Pons (tissue), 1 donor: ENCODE measurements at places on chromosomes 12 and 14.
A peak's percentile ranks its signal among the peaks of the same experiment; 100 is the strongest.

- no peak for DNase-seq
Observed at GRCh38 chr14:30417999-30418398, 141.0 kb upstream of the G2E3 start.

DNA sequence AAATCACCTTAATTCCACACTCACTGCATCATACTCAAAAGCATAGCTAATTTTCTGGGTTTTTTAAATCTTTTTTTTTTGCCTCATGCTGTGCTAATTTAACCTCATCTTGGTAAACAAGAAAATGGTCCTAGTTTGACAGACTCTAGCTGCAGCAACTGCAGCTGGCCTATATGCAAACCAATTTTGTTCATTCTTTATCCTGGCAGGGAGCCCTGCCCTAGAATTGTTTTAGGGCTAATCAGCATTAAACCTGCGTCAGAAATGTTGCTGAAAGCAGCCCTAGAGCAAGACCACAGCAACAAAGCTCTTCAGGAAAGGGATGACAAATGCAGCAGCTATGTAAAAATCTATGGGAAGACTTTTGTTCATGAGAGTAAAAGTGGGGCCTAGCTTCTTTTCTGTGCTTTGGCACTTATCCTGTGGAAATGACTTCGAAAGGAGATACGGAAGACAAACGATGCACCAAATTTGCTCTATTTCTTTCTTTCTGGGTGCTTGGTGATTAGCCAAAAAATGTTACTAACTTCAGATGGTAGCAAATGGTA, 72.2 kb downstream of the DENND5B start:
- peak; percentile 58 for DNase-seq

DNA sequence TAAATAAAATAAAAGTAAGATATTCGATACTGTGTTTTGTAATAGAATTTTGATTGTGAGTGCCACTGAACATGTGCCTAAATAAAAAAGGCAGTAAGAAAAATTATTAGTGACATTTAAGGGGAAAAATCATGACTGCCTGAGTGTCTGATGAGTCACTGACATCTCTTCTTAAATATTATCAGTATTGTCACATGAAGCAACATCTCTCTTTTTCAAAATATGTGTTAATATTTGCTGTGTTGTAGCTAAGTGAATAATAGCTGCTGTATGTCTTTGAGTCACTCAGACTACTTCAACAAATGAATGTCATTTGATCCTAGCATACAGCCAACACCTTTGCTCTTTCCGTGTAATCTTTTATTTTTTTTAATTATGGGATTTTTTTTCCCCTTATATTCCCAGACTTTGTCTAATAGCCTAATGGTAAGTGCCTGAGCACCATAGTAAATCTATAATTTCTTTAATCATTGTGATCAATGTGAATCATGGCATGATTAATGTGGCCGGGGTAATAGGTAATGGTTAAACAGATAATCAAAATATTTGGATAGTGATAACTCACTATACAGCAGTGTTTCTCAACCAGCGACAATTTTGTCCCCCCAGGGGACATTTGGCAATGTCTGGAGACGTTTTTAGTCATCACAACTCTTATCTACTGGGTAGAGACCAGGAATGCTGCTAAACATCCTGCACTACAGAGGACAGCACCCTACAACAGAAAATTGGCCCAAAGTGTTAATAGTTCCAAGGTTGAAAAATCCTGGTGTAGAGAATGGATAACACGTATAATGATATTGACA, 11.7 kb upstream of the OTX2 start:
- no peak for DNase-seq

DNA sequence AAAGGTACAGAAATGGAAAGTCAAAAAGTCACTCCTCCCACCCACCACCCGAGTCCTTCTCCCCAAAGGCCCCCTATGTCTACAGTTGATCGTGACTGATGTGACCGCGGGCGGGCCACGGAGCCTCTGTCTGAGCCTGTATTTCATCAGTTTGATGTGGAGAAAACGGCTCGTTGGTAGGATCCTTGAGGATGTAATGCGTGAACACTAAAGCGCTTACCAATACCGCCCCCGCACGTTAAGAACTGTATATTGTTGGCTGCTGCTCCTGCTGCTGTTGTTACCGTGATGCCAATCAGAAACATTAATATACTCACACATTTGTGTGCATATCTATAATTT, 24.6 kb upstream of the UBC start:
- peak; percentile 93 for DNase-seq

DNA sequence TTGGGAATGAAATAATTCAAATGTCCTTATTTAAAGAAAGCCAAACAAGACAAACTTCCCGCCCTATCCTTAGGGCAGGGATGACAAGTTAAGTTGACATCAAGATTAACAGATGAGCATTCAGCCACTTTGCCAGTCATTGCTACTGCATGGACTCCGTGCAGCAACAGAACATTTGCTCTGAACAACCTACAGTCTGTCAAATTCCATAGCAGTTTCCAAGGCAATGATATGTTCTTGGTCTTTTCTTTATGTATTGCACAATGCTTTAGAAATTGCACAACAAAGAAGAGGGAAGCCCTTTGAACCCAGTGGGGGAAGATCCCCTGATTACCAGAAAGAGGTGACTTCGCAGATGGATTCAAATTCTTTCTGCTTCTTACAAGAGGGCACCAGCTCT, 269.8 kb downstream of the BCAT1 start:
- DNase-seq: no peak

DNA sequence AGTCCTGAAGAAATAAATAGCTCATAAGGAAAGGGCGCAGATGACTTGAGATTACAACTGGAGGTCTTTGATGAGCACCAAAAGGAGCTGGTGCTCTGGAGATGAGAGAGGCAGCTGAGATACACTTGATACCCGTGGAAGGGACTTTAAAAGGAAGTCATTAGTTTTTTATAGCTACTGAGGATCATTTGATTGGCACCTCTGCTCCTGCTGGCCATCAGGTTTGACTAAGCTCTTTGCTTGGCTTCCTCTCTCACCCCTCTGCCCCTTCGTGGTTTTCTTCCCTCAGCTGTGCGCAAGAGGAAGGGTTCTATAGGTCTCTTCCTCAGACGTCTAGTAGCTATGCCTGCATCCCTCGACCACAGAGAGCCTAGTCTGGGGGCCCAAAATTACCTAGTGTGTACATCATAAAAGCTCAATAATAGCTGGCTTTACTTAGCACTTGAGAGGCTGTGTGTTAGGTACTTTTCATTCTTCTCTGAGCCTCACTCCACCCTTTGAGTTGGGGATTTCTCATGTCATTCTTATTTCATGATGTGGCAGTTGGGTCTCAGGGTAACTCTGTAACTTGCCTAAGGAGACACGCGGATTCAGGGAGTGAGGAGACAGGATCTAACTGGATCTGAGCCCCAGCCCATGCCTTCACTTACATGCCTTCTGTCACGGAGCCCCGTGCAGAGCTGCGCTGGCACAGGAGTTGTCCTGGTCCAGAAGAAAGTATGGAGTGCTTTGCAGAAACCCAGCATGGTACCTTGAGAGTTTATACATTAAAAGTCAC, 68.4 kb upstream of the ASPG start:
- no peak for DNase-seq

- no peak for DNase-seq
Observed at GRCh38 chr12:54926246-54926645, 58.3 kb downstream of the TESPA1 start.
